ENCODE measurements at places on chromosomes 6 and 20. TPM values are rescaled to one million over a fixed set of nuclear protein-coding genes. Genes with fewer than 3 reads are reported as not detected.

GRCh38 chr6:124002377-124003081, 198.9 kb downstream of the NKAIN2 start:
- DNase-seq, result no peak

DNA sequence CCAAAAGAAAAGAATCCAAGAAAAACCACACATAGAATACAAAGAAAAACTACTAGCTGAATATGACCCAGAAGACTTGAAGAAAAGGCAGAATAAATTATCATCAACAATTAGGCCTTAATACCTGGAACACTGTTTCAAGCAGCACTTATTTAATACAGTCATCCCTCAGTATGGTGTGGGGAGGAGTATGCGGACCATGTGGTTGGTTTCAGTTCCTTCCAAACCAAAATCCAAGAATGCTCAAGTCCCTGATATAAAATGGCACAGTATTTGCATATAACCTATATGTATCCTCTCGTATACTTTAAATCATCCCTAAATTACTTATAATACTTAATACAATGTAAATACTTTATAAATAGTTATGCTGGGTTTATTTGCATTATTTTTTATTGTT, 16.1 kb downstream of the CDK19 start:
- DNase-seq, result no peak

DNA sequence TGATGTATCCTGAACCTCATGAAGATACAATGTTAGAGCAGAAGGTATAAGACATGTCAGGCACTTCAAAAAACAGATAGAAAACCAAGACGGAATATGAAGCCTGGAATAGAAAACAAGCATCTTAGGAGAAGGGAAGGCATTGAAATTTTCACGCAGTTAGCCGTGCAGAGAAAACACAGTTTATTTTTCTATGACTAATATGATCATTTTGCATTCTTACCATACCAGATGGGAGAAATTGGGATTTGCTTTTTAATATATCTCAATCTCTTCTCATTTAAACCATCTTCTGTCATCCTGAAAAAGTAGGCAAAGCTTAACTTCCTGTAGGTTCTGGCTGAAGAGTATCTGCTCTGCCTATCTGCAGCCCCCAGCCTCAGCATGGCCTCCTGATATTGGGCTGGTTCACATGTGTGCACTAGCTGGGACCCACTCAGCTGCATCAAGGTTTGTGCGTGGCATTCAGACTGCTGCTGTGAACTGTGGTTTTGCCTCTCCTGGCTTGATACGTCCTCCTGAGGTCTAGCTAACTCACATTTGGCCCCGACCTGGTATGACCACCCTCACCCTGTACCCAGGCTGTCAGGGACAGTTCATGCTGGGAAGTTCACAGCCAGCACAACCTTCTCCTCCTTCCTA, 392.5 kb upstream of the SASH1 start:
- no peak for DNase-seq

DNA sequence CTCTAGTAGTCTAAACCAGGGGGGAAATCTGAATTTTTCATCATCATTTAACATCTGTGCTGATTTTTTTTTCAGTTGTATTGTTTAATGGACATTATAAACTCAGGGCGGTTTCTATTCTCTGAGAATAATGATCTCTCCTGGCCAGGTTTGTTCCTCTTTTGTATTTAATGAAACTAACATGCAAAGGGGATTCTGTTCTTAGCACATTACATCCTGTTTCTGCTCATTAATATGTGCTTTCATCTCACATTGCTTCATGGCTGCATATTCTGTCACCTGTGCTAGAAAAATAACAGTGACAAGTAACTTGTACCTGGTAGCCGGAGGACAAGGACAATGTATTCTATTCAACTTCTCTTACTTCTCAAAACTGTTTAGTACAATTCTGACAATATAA, 806 bp downstream of the HLA-DOB start:
- no peak for DNase-seq

Gene HLA-DRA
- 177 TPM for total RNA-seq

Gene AIF1
- 3.1 TPM for total RNA-seq
